ENCODE measurements at places on chromosomes 4 and X.

- DNase-seq: no peak
These were observed 5.4 kb downstream of the PNMA6E start for GRCh38 chrX:153395613-153396319.

DNA sequence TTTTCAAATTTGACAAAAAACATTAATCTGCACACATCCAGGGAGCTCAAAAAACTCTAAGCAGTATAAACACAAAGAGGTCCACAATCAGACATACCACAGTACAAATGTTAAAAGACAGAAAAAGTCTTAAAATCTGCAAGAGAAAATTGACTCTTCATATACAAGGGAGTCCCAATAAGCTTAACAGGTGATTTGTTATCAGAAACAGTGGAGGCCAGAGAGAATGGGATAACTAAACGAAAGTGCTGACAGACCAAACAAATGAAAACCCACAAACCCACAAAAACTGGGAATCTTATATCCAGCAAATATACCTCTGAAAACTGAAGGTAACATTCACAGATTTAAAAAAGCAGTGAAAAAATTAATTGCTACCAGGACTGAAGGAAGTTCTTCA is 182.0 kb upstream of the PAQR3 start:
- DNase-seq: no peak

GRCh38 chrX:118718737-118719136 is 8.7 kb upstream of the IL13RA1 start:
- peak; percentile 10 for DNase-seq

DNA sequence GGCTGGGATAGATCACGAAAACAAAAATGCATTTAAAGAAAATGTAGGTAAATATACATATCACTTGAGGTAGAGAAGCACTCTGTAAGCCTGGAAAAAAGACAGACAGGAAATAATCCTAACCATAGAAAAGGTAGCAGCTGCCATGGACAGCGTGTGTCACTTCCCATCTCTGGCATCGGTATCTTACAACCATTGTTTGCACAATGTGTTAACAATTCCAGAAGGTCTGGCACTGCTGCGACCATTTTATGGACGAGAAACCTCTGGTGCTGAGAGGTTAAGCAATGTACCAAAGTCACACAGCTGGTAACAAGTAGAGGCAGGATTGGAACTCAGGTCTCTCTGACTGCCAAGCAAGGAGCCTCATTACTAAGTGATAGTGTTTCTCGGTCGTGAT is 1.7 kb upstream of the MTNR1A start:
- DNase-seq: no peak

Data from NAMALWA (cell line).